ENCODE measurements at places on chromosomes 2 and 18. TPM values are rescaled to one million over a fixed set of nuclear protein-coding genes. Genes with fewer than 3 reads are reported as not detected.

The DTNB gene
- 3.3 TPM for total RNA-seq

The PLA2R1 gene
- total RNA-seq = 8.0 TPM

The TLX2 gene
- total RNA-seq = not detected

The CYP20A1 gene
- 49.4 TPM for total RNA-seq

The HOXD9 gene
- total RNA-seq = 2.7 TPM

The IL36A gene
- total RNA-seq = not detected

The MALL gene
- 1.2 TPM for total RNA-seq

The ACVR1C gene
- 0.37 TPM for total RNA-seq

The SERPINB7 gene
- 31.5 TPM for total RNA-seq

The GPR35 gene
- total RNA-seq = 0.30 TPM

The SCYGR4 gene
- not detected for total RNA-seq

The IL1F10 gene
- not detected for total RNA-seq

The ACYP2 gene
- 11.9 TPM for total RNA-seq

The MTERF4 gene
- 32.6 TPM for total RNA-seq

The PROKR1 gene
- total RNA-seq = not detected

The CABLES1 gene
- total RNA-seq = 2.7 TPM

The BOK gene
- 21.7 TPM for total RNA-seq

The ABCA12 gene
- 0.28 TPM for total RNA-seq

The ANKRD30B gene
- total RNA-seq = not detected

The GCG gene
- total RNA-seq = not detected

The IL1R2 gene
- not detected for total RNA-seq

The CNRIP1 gene
- total RNA-seq = 16.3 TPM

The SIX3 gene
- total RNA-seq = not detected

The DYNAP gene
- not detected for total RNA-seq

The IL1RL2 gene
- total RNA-seq = 0.30 TPM

The POTEC gene
- total RNA-seq = not detected

The RTP5 gene
- not detected for total RNA-seq

The RETSAT gene
- total RNA-seq = 70.7 TPM

The CNTNAP5 gene
- total RNA-seq = not detected

The ACTR2 gene
- 155 TPM for total RNA-seq

The KCNG2 gene
- total RNA-seq = not detected

The L3MBTL4 gene
- total RNA-seq = not detected

The PDE11A gene
- 0.30 TPM for total RNA-seq

The CTNNA2 gene
- total RNA-seq = 0.05 TPM

The RAD51AP2 gene
- not detected for total RNA-seq

The PLEKHH2 gene
- 0.55 TPM for total RNA-seq

The FOXD4L1 gene
- 0.30 TPM for total RNA-seq

The GNAL gene
- total RNA-seq = 0.32 TPM

The CHMP3 gene
- 171 TPM for total RNA-seq

The TMEM131 gene
- 82.5 TPM for total RNA-seq

The KIF5C gene
- 0.37 TPM for total RNA-seq

The STK11IP gene
- 13.1 TPM for total RNA-seq
